Activated naive CD4-positive, alpha-beta T cell treated with anti-CD3 and anti-CD28 coated beads for 36 hours (primary cell): ENCODE measurements at places on chromosomes 3 and 15. TPM values are rescaled to one million over a fixed set of nuclear protein-coding genes. Genes with fewer than 3 reads are reported as not detected.

Gene ARNT2
- not detected for total RNA-seq

DNA sequence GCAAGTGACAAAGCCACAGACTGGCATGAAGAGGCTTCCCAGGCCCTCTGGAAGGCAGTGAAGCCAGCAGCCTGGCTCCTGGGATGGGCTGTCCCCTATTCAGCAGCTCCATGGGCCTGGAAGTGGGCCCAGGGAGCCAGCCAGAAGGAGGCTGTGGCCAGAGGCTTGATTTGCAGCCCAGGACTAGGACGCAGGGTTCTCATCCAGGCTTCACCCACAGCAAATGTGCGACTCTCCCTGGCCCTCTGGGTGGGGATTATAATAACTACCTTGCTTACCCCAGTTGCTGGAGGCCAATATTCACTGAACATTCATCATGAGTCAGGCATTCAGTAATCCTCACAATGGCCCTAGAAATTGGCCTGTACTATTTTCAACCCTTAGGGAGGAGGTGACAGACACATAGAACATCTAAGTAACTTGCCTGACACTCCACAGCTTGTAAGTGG lies 24.6 kb upstream of the SRP14 start:
- DNase-seq = no peak

DNA sequence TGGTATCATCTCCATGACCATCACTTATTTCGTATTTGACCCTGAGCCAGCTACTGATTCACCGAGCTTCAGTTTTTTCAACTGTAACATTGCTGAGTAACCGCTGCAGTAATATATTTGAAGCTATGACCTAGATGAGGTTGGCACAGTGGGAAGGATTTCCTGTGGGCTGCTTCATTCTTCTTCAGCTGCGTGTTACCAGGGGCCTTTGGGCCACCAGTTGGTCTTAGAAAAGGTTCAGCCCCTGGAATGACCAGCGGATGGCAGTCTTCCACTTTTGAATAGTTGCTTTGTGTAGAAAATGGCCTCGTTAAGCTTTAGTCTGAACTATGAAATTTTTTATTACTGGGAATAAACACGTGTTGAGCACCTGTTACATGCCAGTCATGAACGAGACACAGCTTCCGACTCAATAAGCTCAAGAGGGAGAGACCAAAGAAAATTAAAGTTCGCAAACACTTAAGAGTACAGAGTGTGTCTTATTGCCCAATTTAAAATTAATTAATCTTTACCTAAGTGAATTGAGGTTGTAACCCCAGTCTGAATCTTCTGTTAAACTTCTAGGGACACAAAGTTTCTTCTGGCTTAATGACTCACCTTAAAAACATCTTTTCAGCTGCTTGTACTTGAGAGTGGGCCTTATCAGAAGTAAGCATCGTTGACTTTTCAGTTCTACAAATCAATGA lies 57.6 kb upstream of the NR2E3 start:
- peak; percentile 22 for DNase-seq

Gene SPTSSB
- not detected for total RNA-seq

- DNase-seq = no peak
Measured at GRCh38 chr15:90230071-90230494, 3.7 kb downstream of the CIB1 start.

GRCh38 chr3:139676632-139677387 lies 962 bp downstream of the NMNAT3 start:
- no peak for DNase-seq

GRCh38 chr15:80490431-80490990 lies 86.3 kb downstream of the ARNT2 start:
- no peak for DNase-seq

GRCh38 chr3:165192610-165193192 lies 3.5 kb downstream of the SLITRK3 start:
- no peak for DNase-seq

- DNase-seq = peak; percentile 89
Measured at GRCh38 chr3:196219194-196219969, 3.0 kb downstream of the SLC51A start.

Gene BCL2A1
- 79.1 TPM for total RNA-seq

Gene RAD51
- 68.8 TPM for total RNA-seq

Gene TEX55
- not detected for total RNA-seq

DNA sequence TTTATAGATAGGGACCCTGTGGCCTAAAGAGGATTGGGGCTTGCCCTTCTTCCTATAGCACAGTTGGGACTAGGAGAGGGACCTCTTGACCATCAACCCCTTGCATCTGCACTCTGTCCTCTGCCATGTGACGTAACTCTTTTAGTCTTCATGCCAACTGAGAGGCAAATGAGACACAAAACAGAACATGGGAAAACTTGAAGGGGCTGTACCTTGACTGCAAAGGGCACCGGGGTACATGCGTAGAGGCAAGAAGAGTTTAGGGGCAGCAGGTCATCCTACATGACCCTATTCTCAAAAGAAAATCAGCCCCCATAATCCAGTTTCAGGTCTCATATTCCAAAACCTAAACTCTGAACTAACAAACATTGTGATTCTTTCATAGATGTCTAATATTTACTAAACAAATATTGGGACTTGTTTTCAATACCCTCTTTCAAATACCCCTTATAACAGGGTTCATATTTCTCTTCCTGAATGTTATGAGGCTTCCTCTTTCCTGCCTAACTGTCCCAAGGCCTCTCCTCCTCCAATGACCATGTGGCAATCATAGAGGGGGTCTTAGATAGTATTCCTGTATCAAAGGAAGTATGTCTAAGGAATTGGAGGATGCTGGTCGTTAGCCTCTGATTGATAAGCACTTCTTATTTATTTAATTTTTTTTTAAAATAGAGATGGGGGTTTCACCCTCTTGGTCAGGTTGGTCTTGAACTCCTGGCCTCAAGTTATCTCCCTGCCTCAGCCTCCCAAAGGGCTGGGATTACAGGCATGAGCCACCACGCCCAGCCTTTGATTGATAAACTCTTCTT lies 20.6 kb downstream of the ACKR2 start:
- DNase-seq = no peak

Gene IL17RD
- 0.02 TPM for total RNA-seq

GRCh38 chr3:66372681-66373350 lies 128.0 kb downstream of the LRIG1 start:
- DNase-seq = peak; percentile 56

Gene GOLGA8O
- 0.69 TPM for total RNA-seq

DNA sequence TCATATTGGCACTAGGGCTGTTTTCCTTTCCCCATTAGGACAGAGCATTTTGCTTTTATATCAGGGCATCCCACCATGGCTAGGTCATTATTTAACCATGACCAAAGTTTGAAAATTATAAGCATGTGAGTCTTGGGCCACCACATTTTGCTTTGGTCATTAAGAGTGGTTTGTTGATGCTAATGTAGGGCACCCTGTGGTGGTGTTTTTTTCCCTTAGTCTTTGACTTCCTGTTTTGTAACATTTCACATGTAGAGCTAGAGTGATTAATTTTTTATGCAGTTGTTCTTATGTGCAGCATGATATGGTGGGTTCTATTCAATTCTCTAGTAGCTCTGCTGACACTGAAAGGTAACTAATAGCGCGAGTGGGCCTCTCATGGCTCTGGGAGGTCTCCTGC lies 249.6 kb upstream of the ROBO1 start:
- no peak for DNase-seq

DNA sequence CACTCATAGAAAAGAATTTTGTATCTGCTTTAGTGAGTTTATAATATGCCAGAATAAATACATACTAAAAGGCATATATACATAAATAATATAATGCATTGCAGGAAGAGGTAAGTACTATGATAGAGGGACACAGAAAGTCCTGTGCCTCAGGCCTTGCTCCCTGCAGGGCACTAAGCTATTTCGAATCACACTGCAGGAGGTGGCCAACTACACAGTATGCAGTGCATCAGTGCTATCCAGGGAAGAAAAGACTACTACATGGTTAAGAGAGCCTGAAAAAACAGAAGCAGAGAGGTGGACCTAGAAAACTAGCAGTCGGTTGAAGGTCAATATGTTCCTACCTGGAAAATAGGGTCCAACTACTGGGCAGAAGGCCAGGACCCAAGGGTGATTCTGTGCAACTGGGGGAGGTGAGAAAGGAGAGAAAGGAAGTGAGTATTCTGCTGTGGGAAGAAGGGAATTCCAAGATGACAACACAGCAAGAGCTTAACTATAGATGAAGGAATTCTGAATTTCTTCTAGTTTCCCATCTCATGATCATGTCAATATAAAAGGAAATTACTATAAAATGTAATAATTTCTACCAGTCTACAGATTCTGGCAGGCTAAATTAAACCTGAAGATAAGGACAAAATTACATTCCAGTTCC lies 218.0 kb downstream of the ZBTB20 start:
- no peak for DNase-seq

Gene SLC38A3
- total RNA-seq = not detected

DNA sequence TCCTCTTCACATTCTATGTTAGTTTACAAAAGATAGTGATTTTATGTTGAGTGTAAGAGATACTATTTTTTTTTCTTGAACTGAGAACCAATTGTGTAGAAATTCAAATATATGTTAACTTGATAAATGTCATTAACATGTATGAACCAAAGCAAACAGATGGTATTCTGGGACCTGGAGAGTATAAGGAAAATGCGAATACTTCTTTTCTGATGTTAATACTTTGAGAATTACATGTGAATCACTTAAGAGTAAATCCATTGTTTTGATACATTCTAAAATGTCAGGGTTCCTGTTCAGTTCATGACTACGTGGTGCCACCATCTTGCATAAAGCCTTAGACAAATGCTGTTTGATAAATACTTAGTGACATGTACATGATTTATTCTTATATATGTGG lies 541.3 kb downstream of the FGF12 start:
- DNase-seq = no peak

DNA sequence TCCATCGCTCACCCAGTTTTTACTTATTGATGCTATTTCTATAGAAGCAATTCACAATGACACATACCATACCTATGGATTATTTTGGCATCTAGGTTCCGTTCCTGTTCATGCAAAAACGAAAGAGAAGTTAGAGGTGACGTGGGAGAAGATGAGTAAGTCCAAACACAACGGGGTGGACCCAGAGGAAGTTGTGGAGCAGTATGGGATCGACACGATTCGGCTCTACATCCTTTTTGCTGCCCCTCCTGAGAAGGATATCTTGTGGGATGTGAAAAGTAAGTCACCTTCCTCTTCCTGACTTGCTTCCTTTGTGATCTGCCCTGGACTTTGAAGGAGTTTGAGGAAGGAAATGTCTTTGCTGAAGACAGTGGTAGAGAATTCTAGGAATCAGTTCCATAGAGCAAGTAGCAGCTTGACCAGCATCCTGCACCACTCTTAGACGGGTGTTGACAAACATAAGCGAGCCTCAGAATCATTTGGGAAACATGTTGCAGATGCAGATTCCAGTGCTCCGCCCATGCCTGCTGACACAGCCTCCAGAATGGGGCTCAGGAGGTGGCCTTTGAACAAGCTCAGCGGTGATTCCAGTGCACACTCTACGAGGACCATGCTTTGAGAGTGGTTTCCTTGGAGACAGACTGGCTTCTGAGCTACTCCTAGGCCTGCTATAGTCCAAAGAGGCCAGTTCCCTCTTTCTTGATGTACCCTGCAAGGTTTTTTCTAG lies 78.4 kb upstream of the LIMD1 start:
- DNase-seq = no peak

Gene HAUS2
- total RNA-seq = 55.6 TPM

Gene POPDC2
- 0.72 TPM for total RNA-seq

DNA sequence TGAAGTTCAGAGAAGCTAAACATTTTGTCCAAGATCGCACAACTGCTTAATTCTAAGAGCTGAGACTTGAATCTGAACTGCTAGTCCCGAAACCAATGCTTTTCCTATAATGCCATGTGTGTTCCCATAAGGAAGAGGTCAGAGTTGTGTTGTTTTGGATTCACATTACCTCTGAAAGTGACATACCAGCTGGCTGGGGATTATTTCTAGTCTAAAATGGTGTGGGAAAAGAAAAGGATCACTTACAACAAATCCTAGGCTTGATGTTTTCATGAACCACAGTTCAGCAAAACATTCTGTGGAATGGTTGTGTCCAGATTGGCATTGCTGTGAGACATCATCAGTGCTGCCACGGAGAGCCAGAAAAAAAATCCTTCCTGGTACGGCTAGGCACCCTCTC lies 35.0 kb upstream of the LRRC3B start:
- no peak for DNase-seq

Gene SKOR1
- total RNA-seq = 0.07 TPM

Gene GASK1A
- not detected for total RNA-seq

Gene MESP2
- not detected for total RNA-seq

Gene BNC1
- total RNA-seq = not detected

- DNase-seq = no peak
Measured at GRCh38 chr3:168973206-168973605, 690.3 kb downstream of the MECOM start.

Gene PLIN1
- total RNA-seq = 0.17 TPM

Gene LSMEM2
- not detected for total RNA-seq

Gene IGDCC3
- not detected for total RNA-seq

DNA sequence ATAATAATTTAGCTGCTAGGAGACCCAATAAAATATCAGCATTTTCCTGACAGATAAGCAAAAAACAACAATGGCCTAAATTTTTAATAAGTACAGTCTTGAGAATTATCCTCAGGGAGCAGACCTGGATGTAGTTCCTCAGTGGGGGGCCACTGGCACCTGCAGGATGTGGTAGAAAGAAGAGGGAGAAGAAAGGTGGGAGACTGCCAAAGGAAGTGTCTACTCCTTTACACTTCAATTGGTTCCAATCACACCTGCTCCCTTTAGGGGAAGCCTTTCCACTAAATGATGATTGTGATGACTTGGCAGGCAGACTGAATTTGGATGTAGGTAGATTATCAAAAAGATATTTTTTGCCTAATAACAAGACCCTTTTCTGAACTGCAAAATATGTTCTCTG lies 353.0 kb upstream of the SATB1 start:
- DNase-seq = no peak

Gene TGFBR2
- 58.1 TPM for total RNA-seq

DNA sequence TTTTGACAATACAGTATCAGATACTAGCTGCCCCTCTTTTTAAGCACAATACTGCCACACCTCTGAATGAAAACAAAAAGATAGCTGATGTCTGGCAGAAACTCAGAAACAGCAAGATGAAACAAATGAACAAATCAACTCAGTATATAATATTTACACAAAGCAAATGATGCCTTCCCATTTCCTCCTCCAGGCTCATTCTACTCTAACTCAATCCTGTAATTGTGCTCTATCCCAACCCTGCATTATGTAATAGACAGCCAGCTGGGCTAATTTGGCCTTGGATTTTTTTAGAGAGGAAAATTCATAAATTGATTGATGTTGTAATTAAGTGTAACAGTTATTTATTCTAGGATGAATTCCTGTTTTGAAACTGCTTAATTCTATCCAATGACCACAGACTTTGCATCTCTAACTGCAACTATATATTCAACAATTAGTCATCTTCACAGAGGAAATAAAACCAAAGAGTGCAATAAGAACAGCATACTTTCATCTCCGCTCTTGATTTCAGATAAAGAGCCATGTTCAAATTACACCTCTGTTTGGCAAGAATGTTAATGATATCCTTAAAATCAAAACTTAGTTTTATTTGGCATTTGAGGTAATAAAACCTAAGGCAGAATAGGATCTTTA lies 6.1 kb downstream of the ATG3 start:
- no peak for DNase-seq

- DNase-seq = no peak
Measured at GRCh38 chr3:36394176-36394575, 13.9 kb downstream of the STAC start.

- DNase-seq = no peak
Measured at GRCh38 chr3:46285931-46286619, 43.8 kb downstream of the CCR3 start.

GRCh38 chr3:42101048-42101447 lies 9.9 kb downstream of the TRAK1 start:
- no peak for DNase-seq
